ENCODE measurements at places on chromosomes 3 and 15. TPM values are rescaled to one million over a fixed set of nuclear protein-coding genes. Genes with fewer than 3 reads are reported as not detected.

DNA sequence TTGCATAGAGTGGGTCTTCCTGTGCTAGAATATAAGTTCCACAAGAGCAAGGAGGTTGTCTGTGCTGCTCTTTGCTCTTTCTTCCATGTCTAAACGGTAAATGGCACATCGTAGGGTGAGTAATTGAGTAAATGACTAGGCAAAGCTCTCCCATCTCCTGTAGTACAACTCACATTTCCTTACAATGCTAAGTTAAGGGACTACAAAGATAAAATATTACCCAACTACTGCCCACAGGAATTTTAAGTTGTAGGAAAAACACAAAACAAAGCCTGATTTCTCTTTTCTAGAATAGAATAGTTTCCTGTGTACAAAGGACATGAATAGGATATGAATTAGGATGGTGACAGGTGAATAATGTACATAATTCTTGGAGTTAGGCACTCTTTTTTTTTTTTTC is 19.9 kb upstream of the LRIG1 start:
- no peak for DNase-seq

PLSCR5 gene
- not detected for total RNA-seq

FAM81A gene
- 0.14 TPM for total RNA-seq

LDHAL6B gene
- total RNA-seq: not detected

DNA sequence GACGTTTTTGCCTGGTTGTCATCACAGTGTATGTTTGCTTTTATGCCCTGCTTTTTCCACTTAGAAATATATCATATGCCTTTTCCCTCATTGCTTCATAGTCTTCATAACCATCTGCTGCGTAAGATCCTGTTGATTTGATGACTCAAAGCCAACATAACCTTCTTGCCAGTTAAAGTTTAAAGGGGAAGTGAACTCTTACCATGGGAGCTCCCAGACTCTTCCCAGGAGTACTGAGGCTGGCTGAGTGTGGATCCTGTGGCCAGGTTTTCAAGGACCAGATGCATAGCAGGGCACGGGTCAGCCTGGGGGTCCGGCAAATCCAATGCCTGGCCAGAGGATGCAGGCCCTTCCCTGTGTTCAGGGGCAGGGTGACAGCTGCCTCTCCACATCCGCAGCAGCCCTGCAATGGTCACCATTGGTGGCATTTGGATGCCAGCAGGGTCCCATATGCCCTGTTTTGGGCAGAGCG is 42.0 kb upstream of the SACM1L start:
- DNase-seq: no peak

DNA sequence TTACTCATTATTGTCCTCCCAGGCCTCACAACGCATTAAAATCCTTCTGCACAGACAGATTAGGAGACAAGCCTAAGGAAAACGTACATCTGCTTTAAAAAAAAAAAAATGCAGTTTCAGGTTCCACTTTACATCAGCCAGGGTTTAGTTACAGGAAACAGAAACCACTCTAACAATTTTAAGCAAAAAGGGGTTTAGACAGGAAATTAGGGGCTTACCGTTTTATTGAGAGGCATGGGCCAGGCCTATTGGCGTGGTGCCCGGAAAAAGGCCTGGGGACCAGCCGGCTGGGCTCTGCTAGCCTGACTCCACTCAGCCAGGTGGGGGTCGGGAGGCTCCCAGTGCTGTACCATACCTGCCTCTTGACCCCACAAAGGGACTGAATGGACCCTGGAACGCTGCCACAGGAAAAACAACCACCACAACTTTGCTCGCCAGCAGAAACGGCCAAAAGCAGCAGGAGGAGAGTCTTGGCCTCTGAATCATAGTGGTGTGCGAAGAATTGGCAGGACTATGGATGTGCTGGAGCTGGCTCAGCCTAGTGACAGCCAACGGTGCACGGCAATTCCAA is 124.3 kb downstream of the CHSY1 start:
- no peak for DNase-seq

LRRC31 gene
- not detected for total RNA-seq

- no peak for DNase-seq
Measured at GRCh38 chr3:54999159-54999558, 71.3 kb upstream of the LRTM1 start.

GRCh38 chr3:51934991-51935885 is 6.5 kb downstream of the RRP9 start:
- DNase-seq: no peak

DNA sequence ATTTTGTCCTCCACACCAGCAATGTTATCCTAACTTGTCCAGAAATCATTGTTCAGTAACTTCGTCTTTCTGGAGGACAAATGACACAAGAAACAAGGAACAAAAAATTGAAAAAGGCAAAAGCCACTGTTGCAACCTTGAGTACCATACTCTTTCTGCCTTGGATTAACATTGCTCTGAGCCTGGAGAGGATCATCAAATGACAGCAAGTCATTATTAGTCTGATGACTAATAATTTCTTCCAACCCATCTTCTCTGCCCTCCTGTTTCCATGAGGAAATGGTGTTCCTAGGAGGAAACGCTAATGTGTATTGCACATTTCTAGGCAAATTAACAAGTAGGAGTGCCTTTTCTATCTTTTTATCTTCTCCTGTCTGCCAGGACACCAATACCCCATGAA is 153.9 kb downstream of the PCCB start:
- no peak for DNase-seq

- DNase-seq: no peak
Measured at GRCh38 chr3:29203851-29204250, 77.0 kb upstream of the RBMS3 start.

GPR87 gene
- not detected for total RNA-seq

PIGZ gene
- total RNA-seq: 0.19 TPM

DNA sequence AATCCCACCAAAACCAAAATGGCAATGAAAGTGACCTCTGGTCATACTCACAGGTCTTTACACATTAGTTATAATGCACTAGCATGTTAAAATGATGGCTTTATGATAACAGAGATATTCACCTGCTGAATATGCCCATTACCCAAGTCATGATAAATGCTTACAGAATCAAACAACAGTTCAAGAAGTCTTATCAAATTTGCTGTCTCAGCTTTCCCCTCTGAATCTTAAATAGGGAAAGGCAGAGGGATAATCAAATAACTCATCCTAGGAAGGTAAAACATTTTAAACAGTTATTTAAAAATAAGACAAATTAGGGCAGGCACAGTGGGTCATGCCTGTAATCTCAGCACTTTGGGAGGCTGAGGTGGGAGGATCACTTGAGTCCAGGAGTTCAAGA is 52.8 kb upstream of the CRBN start:
- no peak for DNase-seq

DNA sequence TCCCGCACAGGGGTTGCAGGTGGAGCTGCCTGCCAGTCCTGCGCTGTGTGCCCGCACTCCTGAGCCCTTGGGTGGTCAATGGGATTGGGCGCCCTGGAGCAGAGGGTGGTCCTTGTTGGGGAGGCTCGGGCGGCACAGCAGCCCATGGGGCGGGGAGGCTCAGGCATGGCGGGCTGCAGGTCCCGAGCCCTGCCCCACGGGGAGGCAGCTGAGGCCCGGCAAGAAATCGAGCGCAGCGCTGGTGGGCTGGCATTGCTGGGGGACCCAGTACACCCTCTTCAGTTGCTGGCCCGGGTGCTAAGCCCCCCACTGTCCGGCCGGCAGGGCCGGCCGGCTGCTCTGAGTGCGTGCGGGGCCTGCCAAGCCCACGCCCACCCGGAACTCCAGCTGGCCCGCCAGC is 27.9 kb downstream of the NCK1 start:
- DNase-seq: no peak

GRCh38 chr15:62240121-62241096 is 75.3 kb upstream of the C2CD4B start:
- no peak for DNase-seq

DNA sequence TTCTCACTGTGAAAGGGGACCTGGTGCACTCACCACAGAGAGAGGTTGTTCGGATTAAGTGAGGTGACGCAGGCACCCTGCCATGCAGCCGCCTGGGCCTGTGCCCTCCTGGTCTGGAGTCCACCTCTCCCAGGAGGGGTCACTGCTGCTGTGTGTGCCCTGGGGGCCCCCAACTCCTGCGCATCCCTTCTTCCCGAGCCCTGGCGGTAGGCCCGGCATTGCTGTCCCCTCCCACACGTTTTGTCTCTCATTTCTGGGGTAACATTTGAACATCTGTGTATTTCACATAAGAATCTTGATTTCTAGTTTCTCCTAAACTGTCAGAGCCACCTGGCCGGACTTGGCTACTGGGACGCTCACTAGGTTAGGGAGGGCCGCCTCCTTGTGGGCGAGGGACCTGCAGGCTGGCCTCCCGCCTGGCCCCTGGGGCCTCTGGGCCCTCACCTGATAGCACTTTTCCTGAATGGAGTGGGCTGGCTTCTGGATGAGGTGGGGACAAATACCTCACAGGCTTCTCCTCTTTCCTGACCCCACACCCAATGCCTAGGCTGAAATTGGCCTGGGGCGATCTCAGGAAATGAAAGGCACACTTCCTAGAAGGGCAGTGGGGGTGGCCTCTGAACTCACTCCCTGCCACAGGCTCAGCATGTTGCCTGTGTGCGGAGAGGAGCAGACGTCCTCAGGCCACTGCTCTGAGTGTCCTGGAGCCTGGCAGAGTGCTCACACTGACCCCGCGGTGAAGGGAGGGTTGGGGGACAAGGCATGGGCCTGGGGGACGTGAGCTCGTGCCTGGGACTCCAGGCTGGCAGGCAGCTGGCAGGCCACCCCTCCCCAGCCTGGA is 104.2 kb upstream of the PRR23E start:
- no peak for DNase-seq

GRCh38 chr3:173993299-173993698 is 595.8 kb downstream of the NLGN1 start:
- DNase-seq: no peak

DNA sequence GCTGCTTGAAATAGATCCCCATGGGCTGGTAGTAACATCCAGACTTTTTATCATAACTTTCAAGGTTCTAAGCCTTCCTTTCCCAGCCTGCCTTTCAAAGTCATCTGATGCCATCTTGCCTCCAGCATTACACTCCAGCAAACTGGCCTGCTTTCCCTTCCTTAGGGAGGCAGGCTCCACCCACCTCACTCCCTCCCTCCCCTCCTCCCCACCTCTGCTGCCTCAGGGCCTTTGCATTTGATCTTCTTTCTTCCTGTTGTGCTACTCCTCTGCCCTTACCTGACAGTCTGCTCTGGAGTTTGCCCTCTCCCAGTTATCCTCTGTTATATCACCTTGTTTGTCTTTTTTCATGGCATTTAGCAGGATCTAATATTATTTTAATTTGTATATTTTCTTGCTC is 319.5 kb downstream of the KCNH8 start:
- DNase-seq: no peak

CKMT1B gene
- total RNA-seq: not detected

GRCh38 chr3:138913766-138914165 is 33.2 kb downstream of the FOXL2 start:
- no peak for DNase-seq

- no peak for DNase-seq
Measured at GRCh38 chr15:80613762-80614365, 81.2 kb upstream of the ABHD17C start.

- no peak for DNase-seq
Measured at GRCh38 chr3:113104357-113105092, 106.8 kb upstream of the BOC start.

GRCh38 chr3:194638991-194639605 is 5.9 kb upstream of the TMEM44 start:
- DNase-seq: no peak

All from naive thymus-derived CD8-positive, alpha-beta T cell (primary cell).